ENCODE measurements at places on chromosomes 11 and 22.

GRCh38 chr11:123418351-123419114 lies 11.5 kb upstream of the GRAMD1B start:
- DNase-seq, result no peak

DNA sequence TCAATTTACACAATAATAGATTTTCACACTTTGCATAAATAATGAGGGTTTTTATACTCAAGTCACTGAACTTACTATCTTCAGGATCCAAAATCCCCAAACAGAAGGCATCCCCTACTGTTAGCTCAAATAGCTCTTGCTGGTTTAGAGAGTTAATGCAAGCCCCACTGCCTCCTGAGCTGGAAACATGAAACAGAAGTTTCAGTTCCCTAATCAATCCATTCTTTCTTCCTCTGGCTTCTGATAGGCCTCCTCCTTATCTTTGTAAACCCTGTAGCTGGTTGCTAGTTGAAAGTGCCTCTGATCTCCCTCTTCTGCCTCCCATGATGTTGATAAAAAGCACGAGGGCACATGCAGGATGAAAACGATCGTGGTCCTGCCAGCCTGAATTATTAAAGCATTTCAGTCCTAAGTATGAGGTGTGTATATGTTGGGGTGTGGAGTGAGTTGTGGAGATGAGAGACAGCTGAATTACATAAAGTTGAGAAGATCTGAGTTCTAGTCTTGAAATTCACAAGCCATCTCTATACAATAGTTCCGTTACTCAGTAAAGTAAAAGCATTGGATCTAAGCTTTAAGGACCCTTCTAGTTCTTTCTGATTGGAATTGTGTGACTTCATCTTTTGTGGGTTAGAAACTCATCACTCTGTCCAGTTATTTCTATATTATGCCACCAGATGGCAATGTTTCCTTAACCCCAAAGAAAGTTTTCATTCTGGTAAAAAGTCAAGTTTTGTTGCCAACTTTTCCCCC lies 35.0 kb upstream of the EHF start:
- DNase-seq, result no peak

- no peak for DNase-seq
These were observed 57.0 kb downstream of the FLRT1 start for GRCh38 chr11:64092761-64093136.

- DNase-seq, result no peak
These were observed 7.9 kb downstream of the ARHGAP20 start for GRCh38 chr11:110704210-110704864.

All from stimulated activated effector memory CD8-positive, alpha-beta T cell treated with anti-CD3 and anti-CD28 coated beads, Interleukin-12 subunit alpha, Interleukin-12 subunit beta, amount 100 ng/mL, for 72 hours (primary cell).